ENCODE measurements at places on chromosomes 2 and 18.

GRCh38 chr2:47645246-47645645 lies 137.7 kb upstream of the MSH6 start:
- DNase-seq, result no peak

DNA sequence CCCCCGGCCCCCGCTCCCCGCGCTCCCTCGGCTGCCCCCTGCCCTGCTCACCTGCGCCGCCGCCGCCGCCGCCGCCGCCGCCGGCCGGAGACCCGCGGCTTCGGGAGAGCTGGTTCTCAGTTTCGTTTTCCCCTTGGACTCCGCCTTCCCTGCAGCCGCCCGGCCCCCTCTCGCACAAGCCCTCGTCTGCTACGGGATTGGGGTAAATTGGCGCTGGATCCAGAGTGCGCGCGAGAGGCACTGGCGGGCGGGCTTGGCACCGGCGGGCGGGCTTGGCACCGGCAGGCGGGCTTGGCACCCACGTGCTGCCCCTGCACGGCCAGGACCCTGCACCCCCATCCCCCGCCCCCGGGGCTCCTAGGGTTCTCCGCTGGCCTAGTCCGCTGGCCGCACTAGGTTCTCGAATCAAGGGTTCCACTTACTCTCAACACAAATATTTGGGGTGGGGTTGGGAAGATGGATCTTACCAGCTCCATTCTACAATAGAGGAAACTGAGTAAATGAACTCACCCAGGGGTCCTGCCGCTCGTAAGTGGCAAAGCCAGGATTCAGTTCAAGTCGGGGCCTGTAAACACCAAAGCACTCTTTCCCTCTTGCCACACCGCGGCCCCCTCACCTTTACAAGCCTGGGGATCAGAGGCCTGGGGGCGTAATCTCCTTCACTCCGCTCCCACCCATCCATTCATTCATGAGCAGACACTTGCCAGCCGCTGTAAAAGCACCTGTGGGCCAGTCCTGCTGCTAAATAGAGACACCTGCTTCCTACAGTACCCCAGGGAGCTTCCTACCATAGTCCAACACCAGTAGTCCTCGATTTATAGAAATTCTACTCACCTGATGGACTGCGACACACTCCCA lies at the start of gene EIF2AK2:
Gene EIF2AK2, minus strand, starts transcription at position 124 of the 858 bp plus-strand sequence. CDS start 9,174 bp downstream, outside the sequence.
- peak; percentile 89 for DNase-seq

- DNase-seq, result no peak
Measured at GRCh38 chr2:98540536-98540935, 67.8 kb downstream of the COA5 start.

GRCh38 chr2:188805219-188805618 lies 169.0 kb upstream of the COL3A1 start:
- DNase-seq, result no peak

GRCh38 chr18:48675352-48675761 lies 136.5 kb downstream of the CTIF start:
- peak; percentile 86 for DNase-seq

GRCh38 chr2:11738589-11739436 lies 7.6 kb upstream of the LPIN1 start:
- DNase-seq, result peak; percentile 84

GRCh38 chr2:9105601-9106337 lies 100.8 kb upstream of the ASAP2 start:
- no peak for DNase-seq

GRCh38 chr18:48428475-48429177 lies 19.4 kb upstream of the ZBTB7C start:
- no peak for DNase-seq

Measured in EH (cell line).